ENCODE measurements at places on chromosomes 7 and 10.

GRCh38 chr10:126294451-126294850, 93.8 kb downstream of the ADAM12 start:
- DNase-seq: no peak

DNA sequence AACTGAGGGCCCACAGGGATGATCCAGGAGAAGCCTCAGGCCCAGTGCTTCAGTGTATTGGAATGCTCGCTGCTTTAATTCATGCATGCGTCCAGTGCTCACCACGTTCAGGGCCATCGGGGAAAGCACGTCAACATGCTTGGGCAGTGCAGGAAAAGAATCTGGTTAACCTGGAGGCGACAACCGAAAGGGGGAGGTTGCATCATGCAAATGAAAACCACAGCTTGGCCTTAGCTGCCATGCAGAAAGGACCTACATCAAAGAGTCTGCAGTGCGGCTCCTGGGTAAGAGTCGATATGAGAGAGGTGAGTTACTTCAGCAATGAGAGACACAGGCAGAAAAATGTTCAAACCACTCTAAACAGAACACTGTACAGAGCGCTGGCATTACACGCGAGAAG, 440.1 kb downstream of the KCNMA1 start:
- DNase-seq: no peak

DNA sequence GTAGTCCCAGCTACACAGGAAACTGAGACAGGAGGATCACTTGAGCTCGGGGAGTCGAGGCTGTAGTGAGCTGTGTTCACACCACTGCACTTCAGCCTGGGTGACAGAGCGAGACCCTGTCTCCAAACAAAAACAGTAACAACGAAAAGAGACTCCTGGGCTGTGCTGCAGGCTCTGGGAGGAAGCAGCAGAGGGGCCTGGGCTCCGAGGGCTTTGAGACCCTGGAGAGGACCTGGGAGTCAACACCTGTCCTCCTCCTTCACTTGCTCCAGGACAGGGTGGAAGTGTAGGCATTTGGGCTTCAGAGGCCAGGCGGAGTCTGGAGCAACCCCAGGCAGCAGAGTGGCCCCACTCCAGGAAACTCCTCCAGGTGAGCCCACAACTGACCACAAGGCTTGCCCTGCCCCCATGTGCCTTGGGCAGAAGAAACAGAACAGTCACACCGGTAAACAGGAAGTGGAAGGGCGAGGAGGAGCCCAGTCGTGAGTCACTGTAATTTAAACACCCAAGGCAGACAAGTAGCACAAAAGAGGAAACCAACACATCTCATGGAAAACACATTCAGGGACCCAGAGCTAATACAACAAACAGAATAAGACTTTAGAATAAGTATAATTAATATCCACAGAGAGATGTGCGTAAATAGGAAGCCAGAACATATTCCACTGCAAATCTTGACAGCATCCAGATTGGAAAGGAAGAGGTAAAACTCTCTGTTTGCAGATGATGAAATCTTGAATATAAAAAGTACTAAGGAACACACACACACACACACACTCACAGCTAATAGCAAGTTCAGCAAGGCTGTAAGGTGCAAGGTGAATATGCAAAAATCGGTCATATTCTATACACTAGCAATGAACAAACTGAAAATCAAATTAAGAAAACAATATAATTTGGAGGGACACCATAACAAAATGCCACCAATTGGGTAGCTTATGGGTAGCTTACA, 20.5 kb upstream of the RASGEF1A start:
- peak; percentile 35 for DNase-seq

GRCh38 chr7:155355745-155356144, 58.1 kb downstream of the INSIG1 start:
- no peak for DNase-seq

DNA sequence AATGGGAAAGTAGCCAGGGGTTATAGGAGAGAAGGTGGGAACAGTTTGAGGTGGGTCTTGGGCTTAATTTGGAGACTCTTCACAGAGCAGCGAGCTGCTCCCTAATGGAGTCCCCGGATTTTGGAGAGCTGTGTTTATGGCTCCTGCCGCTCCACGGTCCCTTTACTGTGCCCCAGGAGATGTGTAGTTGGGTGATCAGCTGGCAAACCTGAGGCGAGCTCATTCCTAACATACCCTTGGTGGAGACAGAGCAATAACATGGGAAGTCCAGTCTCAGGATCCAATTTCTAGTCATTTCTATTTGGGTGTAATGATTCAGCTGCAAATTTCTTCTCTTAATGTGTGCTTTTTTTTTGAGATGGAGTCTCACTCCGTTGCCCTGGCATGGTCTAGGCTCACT, 1.5 kb downstream of the GARIN1A start:
- DNase-seq: no peak

GRCh38 chr7:42380401-42380800, 143.4 kb upstream of the GLI3 start:
- no peak for DNase-seq

DNA sequence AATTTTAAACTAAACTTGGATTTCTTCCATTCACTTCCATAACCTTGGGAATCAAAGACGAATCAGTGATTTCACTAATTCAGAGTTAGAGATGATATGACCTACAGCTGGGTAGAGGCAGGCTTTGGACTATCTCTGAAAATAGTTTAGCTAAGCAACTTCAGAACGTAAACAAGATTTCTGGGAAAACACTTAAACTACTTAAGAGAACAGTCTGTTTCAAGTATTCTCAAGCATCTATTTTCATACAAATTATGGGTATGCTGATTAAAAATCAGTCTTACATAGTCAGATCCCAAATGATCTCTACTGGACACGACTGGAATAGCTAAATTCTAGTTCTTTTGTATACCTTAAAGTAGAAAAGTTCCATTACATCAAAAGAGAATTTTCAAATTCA, 179.9 kb downstream of the PLCE1 start:
- no peak for DNase-seq

- DNase-seq: no peak
These were observed 12.8 kb upstream of the LRRC4 start for GRCh38 chr7:128044064-128044463.

DNA sequence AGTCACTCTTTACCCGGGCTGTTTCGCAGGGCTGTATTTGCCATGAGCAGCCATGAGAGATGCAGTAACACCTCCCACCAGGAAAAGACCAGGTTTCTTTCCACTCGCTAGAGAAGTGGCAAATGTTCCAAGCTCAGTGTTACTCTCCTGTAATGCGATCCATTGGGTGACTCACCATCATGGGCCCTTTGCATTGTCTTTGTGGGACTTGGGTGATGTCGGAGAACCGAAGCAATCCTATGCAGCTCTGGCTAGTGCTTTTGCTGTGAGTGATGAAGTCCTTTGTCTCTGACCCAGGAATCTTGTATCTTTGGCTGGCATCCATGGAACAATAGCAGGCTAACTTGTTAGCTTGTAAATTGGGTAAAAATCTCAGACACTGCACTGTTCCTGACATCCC, 40.0 kb downstream of the GHRHR start:
- no peak for DNase-seq

DNA sequence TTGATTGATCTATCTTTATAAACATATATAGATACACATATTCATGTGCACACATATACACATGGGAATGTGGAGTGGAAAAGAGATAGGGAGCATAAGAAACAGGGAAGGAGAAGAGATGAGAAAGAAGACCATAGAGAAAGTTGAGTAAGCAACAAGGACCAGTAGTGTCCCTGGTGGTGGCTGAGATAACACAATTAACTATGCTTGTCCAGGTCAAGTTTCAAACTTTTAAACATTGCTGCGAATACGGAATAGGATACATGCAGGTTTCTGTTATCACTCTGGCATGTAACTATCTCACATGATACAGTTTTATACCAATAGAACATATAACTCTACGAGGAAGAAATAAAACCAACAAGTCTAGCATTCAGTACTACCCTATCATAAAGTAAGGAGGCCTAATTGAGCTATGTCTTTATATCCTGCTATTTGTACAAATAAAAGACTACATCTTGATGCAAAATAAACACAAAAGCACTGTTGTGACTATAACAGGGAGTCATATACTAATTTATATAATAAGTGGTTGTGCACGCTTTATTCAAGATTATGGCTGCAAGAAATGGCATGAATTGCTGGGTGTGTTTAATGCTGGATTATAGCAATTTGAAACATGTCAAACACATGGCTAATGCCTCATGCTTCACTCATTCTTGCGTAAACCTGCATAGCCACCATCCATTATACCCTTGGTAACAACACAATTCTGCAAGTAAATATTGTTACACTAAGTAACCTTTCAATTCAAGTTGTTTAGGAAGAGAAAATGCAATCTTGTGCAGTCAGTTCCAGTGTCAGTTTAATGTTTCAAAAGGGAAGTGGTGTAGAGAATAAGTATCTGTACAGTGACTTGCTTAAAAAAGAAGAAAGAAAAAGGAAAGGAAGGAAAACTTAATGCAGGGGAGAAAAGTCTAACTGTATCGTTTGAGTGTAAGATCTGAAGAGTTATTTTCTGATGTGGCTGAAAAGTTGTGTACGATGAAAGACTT, 8.2 kb downstream of the FOXP2 start:
- no peak for DNase-seq

DNA sequence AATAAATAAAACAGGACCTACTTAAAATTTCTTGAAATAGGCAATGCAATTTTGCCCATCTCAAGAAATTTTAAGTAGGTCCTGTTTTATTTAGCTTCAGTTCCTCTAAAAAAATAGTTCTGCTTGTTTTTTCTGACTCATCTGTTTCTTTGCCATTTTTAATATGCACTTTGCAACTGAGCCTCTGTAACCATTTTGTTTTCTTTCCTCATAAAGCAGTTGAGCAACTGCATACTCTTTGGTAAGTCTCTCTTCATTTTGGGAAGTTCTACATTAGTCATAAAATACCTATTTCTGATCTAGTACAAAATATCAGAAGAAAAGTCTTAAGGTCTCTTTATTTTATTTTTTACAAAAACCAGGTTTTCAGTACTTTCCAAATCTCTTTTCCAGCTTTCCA, 18.0 kb downstream of the TAS2R40 start:
- DNase-seq: no peak

DNA sequence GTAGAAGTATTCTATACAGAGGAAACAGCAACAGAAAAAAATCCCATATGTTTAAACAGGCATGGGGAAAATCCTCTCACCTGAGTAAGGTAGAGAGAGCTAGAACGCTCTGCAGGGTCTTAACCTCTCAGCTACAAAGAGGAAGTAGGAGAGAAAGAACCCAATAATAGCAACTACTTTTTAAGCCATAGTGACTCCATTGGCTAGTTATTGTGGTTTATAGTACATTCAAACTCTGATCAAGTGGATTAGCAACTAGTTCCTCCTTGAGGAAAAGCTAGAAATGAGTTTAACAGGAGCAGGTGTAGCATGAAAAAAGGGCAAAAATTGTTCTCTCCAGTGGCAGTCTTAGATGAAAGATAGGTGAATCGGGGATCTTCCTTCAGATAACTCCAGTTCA, 89.7 kb downstream of the HGF start:
- no peak for DNase-seq

- DNase-seq: no peak
These were observed 147.0 kb downstream of the C1GALT1 start for GRCh38 chr7:7329326-7329725.

Data from activated T-cell treated with anti-CD3 and anti-CD28 coated beads for 1 hour (primary cell).